ENCODE measurements at places on chromosomes 5 and 9.

GRCh38 chr9:14652729-14653377 is 40.4 kb downstream of the ZDHHC21 start:
- DNase-seq: peak; percentile 13

- no peak for DNase-seq
Measured at GRCh38 chr5:57517250-57517649, 34.6 kb upstream of the ACTBL2 start.

GRCh38 chr9:111000202-111000601 is 38.1 kb downstream of the LPAR1 start:
- DNase-seq: no peak

DNA sequence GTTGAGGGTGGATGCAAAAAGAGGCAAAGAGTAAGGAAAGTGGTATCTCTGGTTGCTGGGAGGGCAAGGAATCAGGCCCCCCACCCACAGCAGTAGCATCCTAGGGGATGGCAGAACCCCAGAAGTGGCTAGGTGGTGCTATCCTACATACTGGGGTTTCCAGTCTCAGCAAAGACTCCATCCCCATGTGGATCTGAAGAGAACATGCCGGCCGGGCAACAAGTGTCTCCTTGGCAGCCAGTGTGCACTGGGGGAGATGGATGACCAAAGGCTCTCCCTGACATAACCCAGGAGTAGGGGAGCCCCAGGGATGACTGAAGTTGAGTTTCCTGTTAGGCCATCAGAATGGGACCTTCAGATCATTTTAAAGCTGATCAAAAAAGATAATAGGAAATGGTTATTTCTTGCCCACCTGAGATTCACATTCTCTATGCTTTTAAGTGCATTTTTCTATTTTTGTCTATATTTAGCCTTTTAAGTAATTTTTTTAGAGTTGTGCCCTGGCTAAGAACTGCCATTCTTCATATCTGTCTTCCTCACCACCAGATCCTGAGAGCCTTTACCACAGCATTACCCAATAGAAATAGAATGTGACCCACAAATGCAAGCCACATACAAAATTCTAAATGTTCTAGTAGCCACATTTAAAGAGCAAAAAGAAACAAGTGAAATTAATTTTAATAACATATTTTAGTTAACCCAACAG is 78.7 kb upstream of the SMIM23 start:
- DNase-seq: no peak

GRCh38 chr5:53167836-53168235 is 58.3 kb upstream of the MOCS2 start:
- DNase-seq: peak; percentile 35

DNA sequence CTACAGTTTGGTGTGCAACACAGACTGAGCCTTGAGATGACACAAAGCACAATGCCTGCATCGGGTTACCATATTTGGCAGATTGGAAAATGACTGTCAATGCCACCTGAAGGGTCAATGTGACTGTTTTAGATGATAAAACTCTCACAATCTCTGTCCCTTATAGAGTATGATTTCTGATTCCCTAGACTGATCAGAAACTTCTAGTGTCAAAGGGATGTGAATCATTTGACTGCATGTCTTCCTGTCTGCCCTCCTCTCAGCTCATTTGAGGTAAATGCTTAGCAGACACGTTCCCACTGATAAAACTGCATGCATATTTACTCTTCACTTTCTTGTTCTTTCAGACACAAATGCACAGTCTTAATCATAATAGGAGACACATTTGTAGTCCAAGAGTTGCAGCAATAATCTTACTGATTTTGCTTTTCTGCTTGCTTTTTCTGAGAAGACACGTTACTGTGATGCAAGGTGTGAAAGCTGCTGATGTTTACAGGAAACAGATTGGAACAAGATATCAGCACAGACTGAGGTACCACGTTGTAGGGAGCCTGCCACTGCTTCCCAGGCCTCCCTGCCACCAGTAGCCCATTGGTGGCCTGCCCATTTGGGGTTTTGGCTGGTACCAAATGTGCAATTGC is 77.8 kb downstream of the GCNT4 start:
- DNase-seq: no peak

DNA sequence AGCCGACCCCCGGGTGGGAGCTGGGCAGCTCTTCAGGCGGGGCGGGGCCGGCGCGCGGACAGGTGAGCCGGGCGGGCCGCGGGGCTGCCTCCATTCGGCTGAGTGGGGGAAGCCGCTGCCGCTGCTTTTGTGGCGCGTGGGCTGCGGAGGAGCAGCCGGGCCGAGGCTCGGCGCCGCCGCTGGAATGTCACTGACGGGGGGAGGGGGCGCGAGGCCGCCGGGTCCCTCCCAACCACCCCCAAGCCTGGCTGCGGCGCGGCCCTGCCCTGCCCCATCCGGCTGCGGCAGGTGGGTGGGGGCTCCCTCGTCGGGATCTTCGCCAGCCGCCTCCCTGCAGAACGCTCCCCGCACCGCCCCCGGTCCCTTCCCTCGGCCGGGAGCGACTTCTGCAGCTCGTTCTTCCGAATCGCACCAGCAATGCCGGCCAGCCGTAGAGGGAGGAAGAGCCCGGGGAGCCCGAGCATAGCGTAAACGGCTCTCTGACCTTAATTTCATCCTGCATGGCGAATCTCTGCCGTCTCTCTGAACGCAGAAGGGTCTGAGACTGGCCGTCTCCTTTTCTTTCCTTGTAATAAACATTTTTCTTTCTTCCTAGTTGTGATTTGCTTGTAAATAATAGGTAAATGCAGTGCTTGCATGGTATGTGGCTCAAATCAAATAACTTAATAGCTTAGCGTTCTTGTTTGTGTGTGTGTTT is 505 bp downstream of the SPTAN1 start:
- DNase-seq: no peak

All from AG08395 (cell line).